Activated CD4-positive, alpha-beta memory T cell treated with anti-CD3 and anti-CD28 coated beads, Interleukin-2, amount 10 ng/mL, durations not matched to agents 7 days and 5 days (primary cell): ENCODE measurements at places on chromosomes 6 and 20. TPM values are rescaled to one million over a fixed set of nuclear protein-coding genes. Genes with fewer than 3 reads are reported as not detected.

The AGPAT4 gene
- total RNA-seq, result 14.3 TPM

The KHDRBS2 gene
- not detected for total RNA-seq

The CGA gene
- not detected for total RNA-seq

The MYCT1 gene
- total RNA-seq, result not detected

The ARHGAP40 gene
- not detected for total RNA-seq

The SOX18 gene
- total RNA-seq, result 0.25 TPM

DNA sequence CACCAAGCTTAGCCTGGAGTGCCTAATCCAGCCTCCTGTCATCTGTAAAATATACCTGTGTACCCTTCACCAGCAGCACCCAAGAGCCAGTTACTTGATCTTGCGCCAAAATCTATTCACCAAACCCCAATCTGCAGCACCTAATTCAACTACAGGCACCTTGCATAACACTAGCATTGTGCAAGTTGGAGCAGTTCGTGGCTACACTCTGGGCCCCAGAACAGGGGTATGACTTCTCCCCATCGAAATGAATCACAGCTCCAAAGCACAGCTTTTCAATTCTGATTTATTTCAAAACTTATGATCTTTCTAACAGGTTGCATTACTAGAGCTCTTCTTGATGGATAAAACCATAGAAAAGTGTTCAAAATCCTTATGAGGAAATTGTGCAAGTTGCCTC, 100.4 kb upstream of the TCF21 start:
- H3K4me3 ChIP-seq, result no peak overlapping the region
- no peaks in the 10 kb centered on the region for H3K4me1 ChIP-seq

DNA sequence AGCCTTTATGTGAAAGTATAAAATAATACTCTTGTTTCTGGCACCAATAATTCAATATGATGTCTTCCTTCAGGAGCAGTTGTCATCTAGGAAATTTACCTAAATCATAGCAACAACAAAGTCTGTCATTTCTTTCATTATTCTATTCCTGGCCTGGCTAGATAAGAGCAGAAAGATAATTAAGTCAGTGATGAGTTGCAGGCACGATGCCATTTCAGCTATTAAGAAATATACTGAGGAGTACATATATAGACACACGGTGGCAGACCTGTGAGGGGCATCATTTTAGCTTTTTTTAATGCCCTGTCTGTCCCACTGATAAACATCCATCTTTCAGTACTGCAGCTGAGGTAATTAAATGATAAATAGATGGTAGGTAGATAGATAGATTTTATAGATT, 756.1 kb upstream of the EPHA7 start:
- no peak overlapping the region for H3K27ac ChIP-seq
- no peaks in the 10 kb centered on the region for H3K27me3 ChIP-seq
- no peak for DNase-seq
- H3K4me3 ChIP-seq, result no peak overlapping the region
- no peaks in the 10 kb centered on the region for H3K36me3 ChIP-seq

GRCh38 chr6:139531148-139532115, 157.0 kb upstream of the CITED2 start:
- peaks cover 65% of the 10 kb centered on the region for H3K4me1 ChIP-seq
- peak overlapping the region; percentile 99 for H3K27ac ChIP-seq

- H3K27ac ChIP-seq, result no peak overlapping the region
- no peak for DNase-seq
- no peak overlapping the region for H3K4me3 ChIP-seq
- H3K27me3 ChIP-seq, result no peaks in the 10 kb centered on the region
- H3K36me3 ChIP-seq, result no peaks in the 10 kb centered on the region
Measured at GRCh38 chr6:162063666-162064065, 663.9 kb downstream of the PRKN start.

DNA sequence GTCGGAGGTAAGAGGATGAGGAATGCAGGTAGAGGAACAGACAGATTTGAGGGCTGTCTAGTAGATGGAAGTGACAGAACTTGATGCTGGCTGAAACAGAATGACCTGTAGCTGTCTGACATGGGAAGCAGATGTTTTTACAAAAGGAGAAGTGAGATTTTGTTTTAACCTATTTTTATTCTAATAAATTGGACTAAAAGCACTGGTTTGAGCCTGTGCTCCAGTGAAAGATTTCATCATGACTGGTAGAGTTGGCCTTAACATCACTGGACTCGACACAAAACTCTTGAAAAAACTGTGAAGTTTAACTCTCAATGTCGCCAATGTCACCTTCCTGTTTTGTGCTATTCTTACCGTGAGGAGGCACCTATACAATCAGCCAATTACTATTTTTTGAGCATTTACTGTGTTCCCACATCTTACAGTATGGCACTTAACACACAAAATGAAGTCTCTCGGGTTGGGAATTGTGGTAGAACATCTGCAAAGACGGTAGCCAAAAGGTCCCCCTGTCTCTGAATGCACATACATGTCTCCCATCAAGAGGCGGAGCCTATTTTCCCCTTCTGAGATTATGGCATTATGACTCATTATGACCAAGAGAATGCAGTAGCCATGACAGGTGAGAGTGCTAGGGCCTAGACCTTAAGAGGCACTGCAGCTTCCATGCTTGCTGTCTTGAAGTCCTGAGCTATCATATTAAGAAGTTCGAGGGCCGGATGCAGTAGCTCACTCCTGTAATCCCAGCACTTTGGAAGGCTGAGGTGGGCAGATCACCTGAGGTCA, 93.2 kb downstream of the FOXF2 start:
- no peaks in the 10 kb centered on the region for H3K36me3 ChIP-seq
- H3K27ac ChIP-seq, result no peak overlapping the region
- H3K4me1 ChIP-seq, result no peaks in the 10 kb centered on the region
- no peak for DNase-seq

- no peaks in the 10 kb centered on the region for H3K27me3 ChIP-seq
- no peaks in the 10 kb centered on the region for H3K4me1 ChIP-seq
- H3K4me3 ChIP-seq, result no peak overlapping the region
- DNase-seq, result no peak
- H3K36me3 ChIP-seq, result no peaks in the 10 kb centered on the region
- H3K27ac ChIP-seq, result no peak overlapping the region
Measured at GRCh38 chr6:120965814-120966213, 368.5 kb downstream of the TBC1D32 start.

DNA sequence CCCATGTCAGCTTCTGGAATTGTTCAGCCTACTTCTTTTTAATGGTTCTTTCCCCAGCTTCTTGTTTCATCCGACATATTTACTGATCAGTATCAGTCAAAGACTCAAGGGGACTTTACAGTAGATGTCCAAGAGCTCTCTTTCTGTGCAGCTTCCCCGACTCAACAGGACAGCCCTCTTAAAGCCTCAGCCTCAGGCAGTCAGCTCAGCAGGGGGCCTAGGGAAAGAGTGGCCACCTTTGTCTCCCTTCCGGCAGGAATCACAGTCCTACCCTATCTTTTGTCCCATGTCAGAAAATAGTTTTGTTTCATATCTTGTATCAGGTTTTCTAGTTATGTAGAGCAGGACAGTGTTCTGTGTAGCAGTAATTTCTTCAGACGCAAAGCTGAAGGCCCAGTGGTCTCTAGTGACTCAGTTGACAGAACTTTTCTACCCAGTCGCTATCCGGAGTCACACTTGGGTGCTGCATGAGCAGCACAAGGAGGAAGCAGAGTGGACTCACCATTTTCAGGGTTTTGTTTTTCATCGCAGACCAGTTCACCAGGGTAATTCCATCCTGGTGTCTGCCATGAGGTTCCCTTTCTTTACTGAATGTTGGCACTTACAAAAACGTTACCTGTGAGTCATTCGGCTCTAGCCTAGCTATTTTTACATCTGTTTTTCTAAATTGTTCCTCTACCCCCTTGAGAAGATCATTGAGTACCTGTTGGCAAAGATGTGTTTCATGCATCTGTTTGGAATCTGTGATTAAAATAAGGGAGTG, 47.7 kb downstream of the SPATA2 start:
- no peak overlapping the region for H3K4me3 ChIP-seq
- H3K36me3 ChIP-seq, result peaks cover 46% of the 10 kb centered on the region
- H3K4me1 ChIP-seq, result peaks cover 9% of the 10 kb centered on the region
- no peak for DNase-seq
- H3K27me3 ChIP-seq, result no peaks in the 10 kb centered on the region

GRCh38 chr6:11656491-11656890, 118.9 kb downstream of the TMEM170B start:
- no peak overlapping the region for H3K27ac ChIP-seq
- H3K27me3 ChIP-seq, result peaks cover 15% of the 10 kb centered on the region
- no peak overlapping the region for H3K4me3 ChIP-seq
- H3K4me1 ChIP-seq, result peaks cover 24% of the 10 kb centered on the region
- no peaks in the 10 kb centered on the region for H3K36me3 ChIP-seq

DNA sequence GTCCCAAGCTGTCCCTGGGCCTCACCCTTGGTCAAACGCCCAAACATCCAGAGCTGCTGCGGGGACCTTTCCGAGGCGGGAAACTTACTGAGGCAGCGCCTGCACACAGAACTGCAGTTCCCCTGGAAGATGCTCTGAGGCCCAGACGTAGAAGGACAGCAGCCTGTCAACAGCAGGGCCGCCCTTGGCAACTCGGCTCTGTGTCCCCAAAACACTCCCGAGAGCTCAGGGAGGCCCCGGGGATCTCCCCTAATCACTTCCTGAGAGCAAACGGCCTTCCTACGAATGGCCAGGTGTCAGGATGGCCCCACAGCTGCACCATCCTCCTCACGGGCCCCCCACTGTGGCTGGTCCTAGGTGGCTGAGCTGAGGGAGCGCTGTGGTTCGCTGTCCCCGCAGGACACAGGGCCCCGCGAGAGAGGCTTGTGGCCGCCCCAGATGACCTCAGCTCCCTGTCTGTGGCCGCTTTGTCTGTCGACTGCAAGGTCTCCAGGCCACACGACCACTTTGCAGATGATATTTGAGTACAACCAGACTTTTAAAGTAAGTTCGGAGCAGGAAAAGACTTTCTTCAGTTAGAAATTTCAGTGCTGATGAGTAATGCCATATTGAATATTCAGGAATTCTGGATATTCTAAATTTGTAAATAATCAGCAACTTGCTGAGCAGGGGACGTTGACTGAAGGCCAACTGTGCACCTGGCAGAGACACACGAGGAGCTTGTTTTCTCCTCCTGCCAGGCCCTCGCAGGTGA, 46.0 kb downstream of the DLL1 start:
- DNase-seq, result no peak
- no peaks in the 10 kb centered on the region for H3K36me3 ChIP-seq

GRCh38 chr6:38736951-38737350, 21.8 kb downstream of the DNAH8 start:
- H3K4me1 ChIP-seq, result no peaks in the 10 kb centered on the region
- no peak for DNase-seq
- H3K27ac ChIP-seq, result no peak overlapping the region
- no peaks in the 10 kb centered on the region for H3K36me3 ChIP-seq
- H3K4me3 ChIP-seq, result no peak overlapping the region
- H3K27me3 ChIP-seq, result peaks cover 48% of the 10 kb centered on the region

GRCh38 chr20:25047766-25048165, 10.2 kb downstream of the ACSS1 start:
- peaks cover 15% of the 10 kb centered on the region for H3K36me3 ChIP-seq
- no peak for DNase-seq
- H3K27ac ChIP-seq, result no peak overlapping the region
- no peak overlapping the region for H3K4me3 ChIP-seq

DNA sequence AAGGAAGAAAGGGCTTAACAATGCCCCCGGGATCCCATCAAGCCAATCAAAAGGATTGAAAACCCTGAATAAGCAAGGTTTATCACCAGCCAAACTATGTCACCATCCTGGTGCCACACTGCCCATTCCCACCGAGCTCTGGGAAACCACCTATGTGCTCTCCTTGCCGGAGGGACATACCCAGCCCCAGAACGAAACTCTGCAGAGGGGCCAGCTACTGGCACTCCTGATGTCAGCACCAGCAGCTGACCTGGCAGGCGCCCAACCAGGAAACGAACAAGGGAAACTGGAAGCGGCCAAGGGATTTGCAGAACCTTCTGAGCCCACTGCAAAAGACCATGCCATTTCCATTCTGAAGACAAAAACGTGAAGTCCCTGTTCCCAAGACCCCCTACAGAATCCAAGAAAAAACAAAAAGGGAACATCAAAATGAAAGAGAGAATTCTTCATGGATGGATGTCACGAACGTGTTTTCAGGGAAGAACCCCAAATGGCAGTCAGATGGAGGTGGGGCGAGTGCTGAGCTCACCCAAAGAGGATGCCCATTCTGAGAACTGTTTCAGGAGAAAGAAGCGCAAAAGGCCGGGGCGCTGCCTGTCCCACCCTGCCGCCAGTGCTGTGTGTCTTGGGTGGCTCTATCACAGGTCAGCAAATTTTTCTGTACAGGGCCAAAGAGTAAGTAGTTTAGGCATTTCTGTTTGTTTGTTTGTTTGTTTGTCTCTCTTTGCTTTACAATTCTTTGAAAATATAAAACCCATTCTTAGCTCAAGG, 305.2 kb downstream of the ESR1 start:
- peaks cover 2% of the 10 kb centered on the region for H3K4me1 ChIP-seq
- no peaks in the 10 kb centered on the region for H3K27me3 ChIP-seq
- DNase-seq, result no peak
- H3K27ac ChIP-seq, result no peak overlapping the region
- H3K4me3 ChIP-seq, result no peak overlapping the region

DNA sequence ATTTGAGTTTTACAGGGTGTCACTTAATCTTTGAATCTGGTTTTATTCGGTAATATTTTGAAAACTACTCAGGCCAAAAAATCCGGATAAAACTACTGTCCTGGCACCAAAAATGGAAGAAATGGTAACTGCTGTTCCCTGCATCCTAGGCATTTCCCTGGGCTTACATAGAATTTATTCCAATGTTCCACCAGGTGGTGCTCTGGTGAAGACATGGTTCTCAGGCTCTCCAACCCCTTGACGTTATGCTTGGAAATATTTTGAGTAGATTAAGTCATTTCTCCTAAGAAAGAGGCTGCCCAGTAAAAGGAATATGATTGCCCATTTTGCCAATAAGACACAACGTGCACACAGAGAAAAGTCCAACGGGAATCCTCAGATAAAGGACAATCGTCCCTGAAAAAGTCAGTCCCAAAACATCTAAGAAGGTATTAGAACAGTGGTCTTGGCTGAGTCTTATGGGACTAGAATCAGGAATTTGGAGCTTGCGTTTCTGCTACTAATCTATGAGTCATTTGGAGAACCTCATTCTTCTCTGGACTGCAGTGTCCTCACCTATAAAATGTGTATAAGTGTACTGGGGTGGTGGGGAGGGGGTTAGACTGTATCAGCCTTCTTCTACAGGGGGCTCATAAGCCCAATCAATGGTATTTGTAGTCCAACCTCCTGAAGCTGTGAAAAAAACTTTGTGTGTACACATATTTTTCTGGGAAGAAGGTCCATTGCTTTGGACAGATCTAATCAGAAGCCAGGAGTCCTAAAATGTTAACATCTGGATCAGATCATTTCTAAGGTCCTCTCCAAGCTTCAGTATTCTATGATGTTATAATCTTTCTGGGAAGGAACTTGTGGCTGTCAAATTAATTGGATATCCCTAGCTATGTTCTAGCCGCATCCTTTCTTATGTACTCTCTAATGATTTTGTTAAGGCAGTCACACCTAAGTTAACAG, 131.0 kb upstream of the BMP2 start:
- H3K4me3 ChIP-seq, result no peak overlapping the region
- no peak for DNase-seq
- H3K4me1 ChIP-seq, result no peaks in the 10 kb centered on the region
- H3K36me3 ChIP-seq, result no peaks in the 10 kb centered on the region
- H3K27ac ChIP-seq, result no peak overlapping the region
